ENCODE measurements at places on chromosomes 5 and 9. TPM values are rescaled to one million over a fixed set of nuclear protein-coding genes. Genes with fewer than 3 reads are reported as not detected.

NEUROG1 gene
- not detected for total RNA-seq

GDNF gene
- total RNA-seq: 2.7 TPM

SCGB3A2 gene
- total RNA-seq: not detected

CYFIP2 gene
- 14.4 TPM for total RNA-seq

EPB41L4A gene
- total RNA-seq: 9.8 TPM

ADAMTS12 gene
- 26.8 TPM for total RNA-seq

BSPRY gene
- 3.9 TPM for total RNA-seq

AIF1L gene
- 8.1 TPM for total RNA-seq

PCDHGA1 gene
- total RNA-seq: 0.39 TPM

TAF11L10 gene
- not detected for total RNA-seq

LCN1 gene
- not detected for total RNA-seq

- DNase-seq: no peak
Measured at GRCh38 chr5:177606071-177607051, 6.4 kb downstream of the B4GALT7 start.

- DNase-seq: no peak
Measured at GRCh38 chr5:30401479-30402058, 791.9 kb upstream of the CDH6 start.

DNA sequence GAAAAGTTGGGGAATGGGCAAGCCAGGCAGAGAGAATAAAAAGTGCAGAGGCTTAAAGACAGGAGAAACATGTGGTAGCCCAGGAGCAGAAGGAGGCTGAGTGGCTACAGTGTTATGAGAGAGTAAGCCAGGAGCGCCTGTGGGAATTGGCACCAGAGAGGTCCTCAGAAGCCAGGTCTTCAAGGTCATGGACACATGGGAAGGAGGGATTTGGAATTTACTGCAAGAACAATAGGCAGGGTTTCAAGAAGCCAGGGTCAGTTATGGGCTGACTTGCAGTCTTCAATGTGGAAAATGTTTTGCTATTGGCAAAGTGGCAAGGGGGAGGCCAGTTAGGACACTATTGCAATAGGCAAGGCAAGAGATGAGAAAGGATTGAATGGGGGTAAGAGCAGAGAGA, 29.3 kb downstream of the ERAP1 start:
- no peak for DNase-seq

DNA sequence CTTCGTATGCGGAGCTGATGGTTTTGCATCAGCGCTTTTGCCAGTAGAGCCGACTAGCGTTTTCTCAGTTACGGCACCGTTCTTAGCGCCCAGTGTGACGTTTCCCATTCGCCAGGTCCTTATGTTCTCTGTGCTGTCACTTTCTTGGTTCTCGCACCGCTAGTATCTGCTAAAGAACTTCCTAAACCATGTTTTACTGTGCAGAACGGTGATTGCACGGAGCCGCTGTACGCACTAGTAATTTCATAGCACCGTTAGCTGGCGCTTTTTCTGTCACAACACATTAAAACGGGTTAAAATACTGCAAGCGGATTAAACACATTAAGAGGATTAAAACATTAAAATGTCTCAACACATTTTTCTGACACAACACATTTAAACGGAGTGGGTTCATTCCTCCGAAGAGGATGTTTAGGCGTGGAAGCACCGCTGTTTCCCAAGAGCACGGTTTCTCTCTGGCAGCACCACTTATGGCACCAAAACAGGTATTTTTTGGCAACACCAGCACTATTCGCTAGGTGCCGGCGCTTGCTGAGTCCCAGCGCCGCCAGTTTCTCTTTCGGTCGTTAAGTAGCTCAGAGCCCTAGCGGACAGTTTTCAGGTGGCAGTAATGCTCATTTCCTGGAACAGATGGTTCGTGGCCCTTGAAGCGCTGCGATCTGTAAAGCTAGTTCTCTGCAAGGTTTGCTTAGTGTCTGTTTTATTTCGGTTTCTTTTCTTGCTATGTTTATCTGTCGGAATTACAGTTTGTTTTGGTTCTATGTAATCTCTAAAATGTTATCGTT, 20.3 kb downstream of the ANXA2R start:
- DNase-seq: peak; percentile 38

DNA sequence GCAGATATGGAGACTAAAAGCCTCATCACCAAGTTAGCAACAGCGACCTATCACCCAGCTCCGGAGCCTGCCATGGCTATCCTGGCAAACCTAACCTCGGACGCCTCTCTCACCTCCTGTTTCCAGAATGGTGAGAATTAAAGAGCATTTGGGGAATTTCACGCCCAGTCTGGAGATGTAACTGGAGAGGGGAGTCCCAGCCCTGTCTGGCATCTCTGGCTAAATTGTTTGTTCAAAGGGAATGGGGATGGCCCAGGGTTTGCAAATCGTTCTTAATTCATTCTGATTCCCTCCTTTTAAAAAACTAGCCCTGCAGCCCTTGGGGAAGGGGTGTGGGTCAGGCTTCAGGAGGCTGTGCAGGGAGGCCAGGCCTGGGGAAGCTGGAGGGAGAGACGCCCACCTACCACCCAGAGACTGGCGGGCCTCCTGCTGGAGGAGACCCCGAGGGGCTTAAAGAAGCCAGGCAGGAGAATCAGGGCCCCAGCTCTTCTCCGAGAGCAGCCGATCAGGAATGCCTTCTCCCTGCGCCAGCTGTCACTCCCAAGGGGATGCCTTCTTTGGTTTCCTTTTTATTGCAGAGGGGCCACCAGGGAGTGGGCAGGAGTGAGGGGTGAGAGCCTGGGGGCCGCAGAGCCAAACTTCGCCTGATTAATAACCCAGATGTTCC, 964 bp upstream of the COL5A1 start:
- DNase-seq: peak; percentile 63

GRCh38 chr9:109640580-109641371, 139.2 kb upstream of the PALM2AKAP2 start:
- peak; percentile 36 for DNase-seq

DNA sequence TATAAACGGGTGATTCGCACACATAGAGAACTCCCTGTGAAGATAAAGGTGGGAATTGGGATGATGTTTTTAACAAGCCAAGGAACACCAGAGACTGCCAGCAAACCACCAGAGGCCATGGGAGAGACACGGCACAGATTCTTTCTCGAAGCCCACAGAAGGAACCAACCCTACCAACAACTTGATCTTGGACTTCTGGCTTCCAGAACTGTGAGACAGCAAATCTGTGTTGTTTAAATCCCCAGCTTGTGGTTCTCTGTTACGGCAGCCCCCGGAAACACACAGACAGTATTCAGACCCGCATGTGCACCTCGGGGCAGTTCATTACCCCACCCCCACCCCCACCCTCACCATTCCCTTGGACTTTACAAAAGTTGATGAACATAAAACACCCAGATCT, 12.8 kb downstream of the AMBP start:
- no peak for DNase-seq

DNA sequence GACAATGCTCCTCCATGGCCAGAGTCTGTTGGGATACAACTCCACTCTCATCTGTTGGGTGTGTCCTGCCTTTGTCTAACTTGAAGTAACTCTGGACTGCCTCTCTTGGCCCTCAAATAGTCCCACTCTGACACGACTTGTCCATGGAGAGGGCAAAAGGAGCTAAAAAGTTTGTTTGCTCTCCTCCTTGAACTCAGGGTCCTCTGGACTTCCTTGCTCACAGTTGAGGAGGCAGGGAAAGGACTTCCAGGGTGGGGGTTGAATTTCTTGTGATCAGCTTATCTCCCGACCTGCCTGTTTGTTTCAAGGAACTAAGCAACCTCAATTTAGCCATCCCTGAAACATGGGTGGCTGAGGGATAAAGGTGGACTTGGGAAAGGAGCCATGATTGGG, 11.7 kb downstream of the DNAJB5 start:
- no peak for DNase-seq

DNA sequence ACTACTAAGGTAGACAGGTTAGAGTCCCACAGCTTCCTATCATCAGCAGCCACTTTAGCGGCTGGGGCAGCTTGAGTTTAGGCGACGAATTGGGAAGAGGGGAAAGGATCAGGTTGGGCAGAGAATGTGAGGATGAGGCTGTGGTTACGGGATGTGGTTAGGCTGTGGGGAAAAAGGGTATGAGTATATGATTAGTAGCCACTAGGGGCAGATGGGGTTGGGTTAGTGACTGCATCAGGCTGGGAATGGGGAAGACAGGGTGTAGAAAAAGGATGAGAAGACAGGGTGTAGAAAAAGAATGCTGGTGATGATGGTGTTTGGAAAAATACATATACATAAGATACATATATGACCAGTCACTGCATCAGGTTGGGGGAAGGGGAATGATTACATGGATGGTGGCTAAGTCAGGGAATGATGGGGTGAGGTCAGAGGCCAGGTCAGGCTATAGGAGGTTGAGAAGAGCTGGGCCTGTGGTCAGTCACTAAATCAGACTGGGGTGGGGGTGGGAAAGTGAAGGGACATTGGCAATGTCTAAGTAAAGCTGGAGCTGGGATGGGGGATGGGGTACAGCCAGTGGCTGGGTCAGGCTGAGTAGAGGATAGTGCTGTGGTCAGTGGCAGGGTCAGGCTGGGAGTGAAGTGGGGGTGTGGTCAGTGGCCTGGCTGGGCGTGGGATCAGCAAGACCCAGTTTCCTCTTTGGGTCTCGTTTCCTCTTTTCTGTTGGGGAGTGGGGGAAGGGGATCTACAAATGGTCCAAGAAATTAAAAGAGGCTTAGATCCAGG, 2.1 kb downstream of the TLN1 start:
- no peak for DNase-seq

GRCh38 chr5:175828651-175829050, 42.7 kb upstream of the CPLX2 start:
- no peak for DNase-seq

- DNase-seq: no peak
Measured at GRCh38 chr5:37002176-37002751, 125.7 kb downstream of the NIPBL start.

DNA sequence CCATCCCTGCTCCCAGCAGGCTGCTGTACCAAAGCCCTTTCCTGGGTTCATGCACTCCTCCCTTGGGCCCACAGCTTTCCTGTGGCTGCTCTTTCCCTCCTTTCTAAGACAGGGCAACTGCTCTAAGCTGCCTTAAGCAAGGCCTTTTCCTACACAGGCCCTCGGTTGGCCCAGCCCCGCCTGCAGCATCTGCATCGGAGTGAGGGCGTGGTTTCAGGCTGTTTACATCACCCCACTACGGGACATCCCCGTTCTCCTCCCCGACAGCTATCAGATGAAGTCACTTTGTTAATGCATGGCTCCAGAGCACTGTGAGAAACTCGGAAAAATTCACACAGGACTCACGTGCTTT, 3.4 kb downstream of the DPH7 start:
- no peak for DNase-seq

GRCh38 chr9:10753474-10753873, 140.7 kb upstream of the PTPRD start:
- no peak for DNase-seq

- DNase-seq: no peak
Measured at GRCh38 chr9:131837316-131837715, 97.4 kb upstream of the RAPGEF1 start.

DNA sequence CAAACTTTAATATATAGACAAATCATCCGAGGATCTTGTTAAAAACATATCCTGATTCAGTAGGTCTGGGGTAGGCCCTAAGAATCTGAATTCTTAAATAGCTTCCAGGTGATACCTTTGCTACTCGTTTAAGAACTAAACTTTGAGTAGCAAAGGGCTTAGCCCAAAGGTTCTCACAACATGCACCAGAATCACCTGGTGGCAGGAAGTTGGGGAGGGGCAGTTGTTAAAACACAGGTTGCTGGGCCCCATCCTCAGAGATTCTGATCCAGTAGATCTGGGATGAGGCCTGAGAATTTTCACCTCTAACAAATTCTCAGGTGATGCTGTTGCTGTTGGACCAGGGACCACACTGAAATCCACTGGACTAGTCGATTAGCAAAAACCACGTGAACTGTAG, 20.0 kb upstream of the RGMB start:
- no peak for DNase-seq

DNA sequence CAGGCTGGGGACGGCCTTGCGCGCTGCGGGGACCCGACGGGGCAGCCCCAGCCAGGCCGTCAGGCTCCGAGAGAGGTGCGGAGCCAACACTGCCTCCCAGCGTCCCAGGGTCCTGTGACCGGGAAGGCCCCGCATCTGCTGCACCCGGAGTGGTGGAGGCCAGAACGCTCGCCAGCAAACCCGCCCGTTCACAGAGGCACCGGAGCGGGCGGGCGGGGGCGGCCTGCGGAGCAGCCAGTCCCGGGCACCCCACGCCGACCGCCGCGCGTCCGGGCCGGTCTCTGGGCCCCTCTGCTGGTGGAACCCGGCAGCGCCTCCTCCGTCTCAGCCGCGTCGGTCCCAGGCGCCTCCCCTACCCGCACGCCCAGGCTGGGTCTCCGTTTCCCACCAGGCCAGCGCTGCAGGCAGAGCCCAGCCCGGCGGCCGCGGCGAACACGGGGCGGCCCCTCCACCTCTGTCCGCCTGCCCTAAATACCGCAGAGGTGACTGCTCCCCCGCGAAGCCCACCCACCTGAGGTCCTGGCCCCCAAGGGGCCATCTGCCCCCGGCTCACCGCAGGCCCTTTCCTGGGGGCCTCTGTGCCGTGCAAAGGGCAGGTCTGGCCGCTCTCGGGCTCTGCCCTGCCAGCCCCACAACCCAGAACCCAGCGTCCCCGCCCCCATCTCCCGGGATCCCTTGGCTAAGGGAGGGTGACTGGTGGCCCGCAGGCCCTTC, 15.9 kb downstream of the EXD3 start:
- no peak for DNase-seq

GRCh38 chr9:136665704-136666371, 3.1 kb downstream of the EGFL7 start:
- no peak for DNase-seq

DNA sequence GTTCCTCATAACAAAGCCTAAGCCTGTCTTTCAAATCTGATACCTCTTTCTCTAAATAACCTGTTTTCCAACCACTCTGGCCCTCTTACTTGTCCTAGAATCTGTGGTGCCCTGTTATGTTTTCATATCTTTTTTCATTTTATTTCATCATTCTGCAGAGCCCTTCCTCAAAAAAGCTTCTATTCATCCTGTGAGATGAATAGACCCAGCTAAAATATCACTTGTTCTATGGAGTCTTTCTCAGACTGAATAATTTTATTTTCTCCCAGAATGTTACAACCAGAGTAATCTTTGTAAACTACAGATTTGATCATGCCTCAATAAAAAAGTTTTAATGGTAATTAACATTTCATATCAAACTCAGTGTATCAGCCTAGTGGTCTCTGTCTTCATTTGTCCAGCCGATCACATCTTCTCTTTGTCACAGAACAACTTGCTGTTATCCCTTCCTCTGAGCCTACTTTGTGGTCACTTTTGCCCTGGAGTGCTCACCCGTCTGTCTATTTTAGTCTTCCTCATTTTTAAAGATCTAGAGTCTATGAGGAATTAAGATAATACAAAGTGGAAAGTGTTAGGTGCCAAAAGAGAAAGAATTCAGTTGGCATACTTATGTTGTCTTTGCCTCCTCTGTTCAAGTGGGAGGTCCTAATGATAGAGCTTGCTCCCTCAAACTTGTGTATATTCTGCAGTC, 77.8 kb downstream of the ZCCHC7 start:
- no peak for DNase-seq

DNA sequence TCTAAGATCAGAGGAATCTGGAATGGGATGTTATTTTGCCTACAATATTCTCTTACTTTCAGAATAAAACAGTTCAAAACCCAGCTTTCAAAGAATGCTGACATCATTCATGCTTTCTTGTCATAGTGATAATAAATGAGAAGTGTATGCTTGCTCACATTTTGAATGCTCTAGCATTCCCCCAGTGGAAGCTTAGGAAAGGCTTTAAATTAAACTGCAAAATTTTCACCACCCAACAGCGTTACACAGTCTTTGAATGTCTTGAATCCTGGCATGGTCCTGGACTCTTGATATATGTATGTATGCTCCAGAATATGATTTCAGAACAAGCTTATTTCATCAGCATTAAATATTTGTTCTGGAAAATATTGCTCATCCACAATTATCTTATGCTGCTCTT, 964.3 kb upstream of the NUDT12 start:
- DNase-seq: peak; percentile 80

GRCh38 chr9:130536701-130537107, 42.7 kb upstream of the FUBP3 start:
- no peak for DNase-seq

Data from skin of body (tissue), 3 donors.